ENCODE measurements at places on chromosomes 13 and 19. TPM values are rescaled to one million over a fixed set of nuclear protein-coding genes. Genes with fewer than 3 reads are reported as not detected.

DNA sequence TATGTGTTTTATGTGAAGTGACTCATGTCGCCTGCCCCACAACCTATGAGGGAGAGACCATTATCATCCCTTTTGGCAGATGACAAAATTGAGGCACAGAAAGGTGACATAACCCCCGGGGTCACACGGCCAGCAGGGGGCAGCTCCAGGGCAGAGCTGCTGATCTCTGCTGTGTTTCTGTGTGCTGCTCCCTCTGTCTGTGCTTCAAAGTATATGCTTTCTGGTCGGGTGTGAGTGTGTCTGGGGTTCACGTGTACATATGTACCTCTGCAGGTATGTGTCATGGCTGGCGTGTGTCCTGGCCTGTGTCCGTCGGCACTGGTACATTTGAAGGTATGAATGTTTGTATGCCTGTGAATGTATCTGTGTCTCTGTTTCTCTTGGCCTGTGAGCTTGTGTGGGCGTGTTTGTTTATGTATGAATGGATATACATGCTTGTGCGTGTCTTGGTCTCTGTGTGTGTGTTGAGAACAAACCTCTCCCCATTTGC, 7.1 kb downstream of the LIPE start:
- no peak for DNase-seq

- DNase-seq, result no peak
These were observed 30.7 kb downstream of the NFIX start for GRCh38 chr19:13025819-13026456.

- no peak for DNase-seq
These were observed 545.2 kb downstream of the IRS2 start for GRCh38 chr13:109241160-109241559.

The SMIM44 gene
- total RNA-seq, result not detected

The TMPRSS9 gene
- total RNA-seq, result 0.31 TPM

The C19orf81 gene
- not detected for total RNA-seq

Measured in tongue (tissue), 3 donors.